ENCODE measurements at places on chromosomes 6 and 20.

DNA sequence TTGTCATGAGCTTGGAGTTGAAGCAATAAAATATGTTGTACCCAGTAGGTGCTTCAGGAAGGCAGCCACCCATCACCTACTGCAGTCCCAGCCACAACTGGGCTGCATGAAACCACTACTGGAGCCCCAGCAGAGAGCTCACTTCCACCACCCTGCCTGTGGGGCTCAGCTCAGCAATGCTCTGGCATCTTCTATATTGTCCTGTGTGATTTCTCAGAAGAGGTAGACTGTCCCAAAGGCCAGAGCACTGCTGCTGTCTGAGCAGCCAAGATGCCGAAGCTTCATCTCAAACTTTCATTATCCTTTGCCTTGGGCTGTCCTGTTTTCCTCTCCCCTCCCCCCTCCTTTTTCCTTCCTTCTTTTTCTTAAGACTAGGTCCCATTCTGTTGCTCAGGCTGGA is 126.9 kb downstream of the DHX35 start:
- no peak for DNase-seq

GRCh38 chr6:85569323-85569722 is 24.3 kb downstream of the SNX14 start:
- peak; percentile 48 for DNase-seq

DNA sequence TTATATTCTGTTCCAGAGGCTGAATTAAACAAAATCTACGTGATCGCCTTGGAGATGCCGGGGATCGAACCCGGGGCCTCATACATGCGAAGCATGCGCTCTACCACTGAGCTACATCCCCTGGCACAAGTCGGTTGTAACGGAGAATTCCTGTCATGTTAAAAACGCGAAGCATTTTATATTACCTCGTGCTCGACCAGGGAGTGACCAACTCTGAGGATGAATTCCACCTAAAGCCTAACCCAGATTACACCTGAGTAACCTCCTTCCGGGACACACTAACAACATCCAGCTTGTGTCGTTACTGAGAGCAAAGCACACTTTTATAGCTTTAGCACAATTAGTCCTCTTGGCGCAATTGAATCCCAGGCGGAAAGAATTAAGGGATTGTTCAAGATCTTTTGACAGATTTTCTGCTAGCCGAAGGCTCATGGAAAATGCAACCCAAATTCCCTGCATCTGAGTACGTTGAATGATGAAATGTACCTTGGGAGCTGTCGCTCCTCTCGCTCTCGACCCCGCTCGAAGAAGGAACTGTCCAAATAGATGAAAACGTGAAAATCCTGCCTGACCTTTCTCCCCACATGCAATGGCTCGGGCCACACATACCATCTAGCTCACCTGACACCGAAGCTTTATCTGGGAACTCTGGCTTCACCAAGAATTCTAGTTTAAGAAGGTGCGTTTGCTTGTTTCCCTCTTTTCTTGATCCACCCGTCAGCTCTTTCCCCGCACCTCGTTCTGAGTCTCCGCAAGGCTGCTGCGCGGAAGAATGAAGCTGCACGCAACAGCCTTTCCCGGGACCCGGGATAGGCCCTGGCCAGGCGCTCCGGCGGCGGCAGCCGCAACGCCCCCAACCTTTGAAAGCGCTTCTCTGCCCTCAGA is 148.3 kb downstream of the GPX5 start:
- peak; percentile 47 for DNase-seq

GRCh38 chr20:50337521-50338466 is 147.2 kb downstream of the CEBPB start:
- DNase-seq, result no peak

DNA sequence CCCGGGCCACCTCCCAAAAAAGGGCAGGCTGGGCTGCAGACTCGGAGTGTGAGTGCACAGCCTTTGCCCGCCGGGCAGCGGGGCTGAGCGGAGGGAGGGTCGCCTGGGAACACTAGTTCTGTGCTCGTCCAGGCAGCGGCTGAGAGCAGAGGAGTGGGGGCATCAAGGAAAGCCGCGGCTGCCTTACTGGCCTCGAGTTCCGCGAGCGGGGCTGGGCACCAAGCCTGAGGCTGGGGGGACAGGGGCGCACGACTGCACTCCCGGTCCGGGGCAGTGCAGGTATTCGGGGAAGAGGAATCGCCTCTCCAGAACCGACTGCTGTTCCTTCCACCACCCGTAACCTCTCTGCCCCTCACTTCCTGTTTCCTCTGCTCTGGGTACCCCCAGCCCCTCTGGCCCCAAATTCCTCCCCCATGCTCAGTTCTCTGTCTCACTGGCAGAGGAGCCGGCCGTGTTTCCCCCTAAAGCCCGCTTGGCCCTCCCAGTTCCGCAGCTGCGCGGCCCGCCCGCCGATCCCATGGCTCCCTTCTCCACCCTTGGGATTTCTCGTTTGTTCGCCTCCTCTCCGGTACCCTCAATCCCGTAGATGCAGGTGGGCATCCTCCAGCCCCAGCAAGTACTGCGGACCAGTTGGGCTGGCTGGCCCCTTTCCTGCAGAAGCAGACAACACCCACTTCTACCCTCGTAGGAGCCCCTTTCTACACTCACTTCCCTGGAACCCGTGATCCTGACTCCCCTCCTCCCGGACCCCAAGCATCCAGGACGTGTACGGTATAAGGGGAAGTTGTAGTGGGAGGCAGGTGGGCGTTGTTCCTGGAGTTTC is 5.1 kb downstream of the RING1 start:
- no peak for DNase-seq

GRCh38 chr6:47310131-47310480 is 401 bp upstream of the TNFRSF21 start:
- DNase-seq, result no peak

Measured in kidney capillary endothelial cell (primary cell).